8988T (cell line): ENCODE measurements at places on chromosomes 5 and 9.

DNA sequence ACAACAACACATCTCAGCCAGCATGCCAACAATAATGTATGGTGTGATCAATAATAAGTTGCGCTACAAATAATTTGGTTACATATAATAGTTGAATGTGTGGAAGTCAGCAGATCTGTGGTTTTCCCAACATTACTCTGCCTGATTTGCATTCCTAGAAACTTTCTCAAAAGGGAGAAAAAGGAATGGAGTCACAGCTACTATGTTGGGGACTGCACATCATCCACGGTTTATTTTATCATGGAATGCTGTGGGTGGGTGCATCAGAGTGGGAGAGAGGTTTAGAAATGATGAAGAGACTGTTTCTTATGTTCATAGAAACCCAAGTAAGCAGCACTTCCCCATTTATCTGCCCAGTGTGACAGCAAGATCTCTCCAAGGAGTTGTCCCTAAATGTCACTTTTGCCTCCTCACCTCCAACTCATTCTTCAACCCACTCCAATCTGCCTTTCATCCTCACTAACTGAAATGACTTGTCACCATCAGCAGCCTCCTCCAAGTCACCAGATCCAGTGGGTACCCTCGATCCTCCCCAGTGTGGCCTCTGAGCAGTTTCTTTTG lies 2.8 kb upstream of the SPOCK1 start:
- DNase-seq = no peak

GRCh38 chr5:150438873-150439546 lies 10.5 kb downstream of the RPS14 start:
- peak; percentile 55 for DNase-seq

GRCh38 chr9:124345751-124346281 lies 69.4 kb downstream of the PSMB7 start:
- no peak for DNase-seq

DNA sequence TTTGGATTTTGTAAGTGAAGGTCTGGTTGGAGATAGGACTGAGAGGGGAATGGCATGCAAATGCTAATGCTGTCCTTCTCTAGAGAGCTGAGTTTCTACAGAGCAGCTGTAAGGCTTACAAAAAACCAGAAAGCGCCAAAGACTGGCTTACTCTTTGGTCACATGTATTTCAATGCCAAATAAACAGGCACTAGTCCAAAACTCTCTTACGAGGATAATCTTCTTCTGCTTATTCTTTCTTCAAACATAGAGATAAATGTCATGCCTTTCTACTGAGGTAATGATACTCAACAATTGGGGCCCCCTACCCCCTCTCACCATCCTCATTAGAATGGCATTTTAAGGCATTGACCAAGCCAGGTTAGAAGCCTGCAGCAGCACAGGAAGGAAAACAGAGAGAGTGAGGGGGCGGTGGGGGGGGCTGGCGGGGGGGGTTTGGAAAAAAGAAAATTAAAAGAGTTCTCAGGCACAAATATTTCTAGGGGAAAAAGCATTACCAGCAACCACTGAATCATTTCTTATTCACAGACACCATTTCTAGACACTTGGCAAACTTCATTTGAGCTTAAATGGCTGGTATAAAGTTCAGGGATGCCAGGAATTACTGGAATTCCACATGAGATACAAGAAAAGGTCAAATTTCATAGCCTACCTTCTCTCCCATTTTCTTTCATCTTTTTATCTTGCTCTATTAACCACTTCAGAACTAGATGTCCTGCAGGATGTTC lies 34.0 kb downstream of the PUM3 start:
- no peak for DNase-seq

- no peak for DNase-seq
Observed at GRCh38 chr5:149207831-149208230, 63.8 kb upstream of the AFAP1L1 start.

GRCh38 chr9:26171691-26172090 lies 493.4 kb upstream of the TUSC1 start:
- no peak for DNase-seq

DNA sequence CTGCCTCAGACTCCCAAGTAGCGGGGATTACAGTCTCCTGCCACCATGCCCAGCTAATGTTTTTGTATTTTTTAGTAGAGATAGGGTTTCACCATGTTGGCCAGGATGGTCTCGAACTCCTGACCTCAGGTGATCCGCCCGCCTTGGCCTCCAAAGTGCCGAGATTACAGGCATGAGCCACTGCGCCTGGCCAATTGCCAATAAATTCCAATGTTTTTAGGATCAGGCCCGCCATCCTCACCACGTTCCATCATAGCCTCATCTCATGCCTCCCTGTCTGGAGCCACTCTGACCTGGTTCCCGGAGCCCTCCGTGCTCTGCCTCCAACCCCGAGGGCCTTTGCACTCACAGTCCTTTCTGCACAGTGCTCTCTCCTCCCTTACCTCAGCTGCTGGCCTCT lies 71.5 kb upstream of the RAPGEF1 start:
- DNase-seq = no peak

DNA sequence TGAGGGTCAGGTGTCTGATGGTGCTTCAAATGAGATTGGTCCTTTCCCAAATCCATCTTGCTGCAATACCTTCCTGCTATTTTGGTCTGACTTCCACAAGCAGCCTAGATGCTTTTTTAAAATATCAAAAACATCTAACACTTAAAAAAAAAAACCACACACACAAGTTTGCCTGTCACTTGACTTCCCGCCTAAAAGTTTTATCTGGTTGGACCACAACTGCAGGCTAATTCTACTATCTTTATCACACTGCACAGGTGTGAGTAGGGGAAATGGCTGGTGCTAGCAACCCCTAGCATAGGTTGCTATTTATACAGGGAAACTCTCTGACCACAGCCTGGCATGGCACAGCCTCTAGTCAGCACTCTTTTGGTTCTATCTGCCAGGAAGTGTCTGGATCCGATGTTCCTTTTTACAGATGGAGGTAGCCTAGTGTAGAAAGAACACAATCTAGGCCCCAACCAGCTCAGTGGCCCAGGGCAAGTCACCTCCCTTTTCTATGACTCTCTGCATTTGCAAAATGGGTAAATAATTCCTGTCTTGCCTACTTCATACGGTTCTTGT lies at the start of gene HEMGN:
TSS of gene HEMGN (minus strand) at position 92 of the 564 bp plus-strand sequence. CDS start at position 56, 36 bp downstream.
- DNase-seq = no peak

DNA sequence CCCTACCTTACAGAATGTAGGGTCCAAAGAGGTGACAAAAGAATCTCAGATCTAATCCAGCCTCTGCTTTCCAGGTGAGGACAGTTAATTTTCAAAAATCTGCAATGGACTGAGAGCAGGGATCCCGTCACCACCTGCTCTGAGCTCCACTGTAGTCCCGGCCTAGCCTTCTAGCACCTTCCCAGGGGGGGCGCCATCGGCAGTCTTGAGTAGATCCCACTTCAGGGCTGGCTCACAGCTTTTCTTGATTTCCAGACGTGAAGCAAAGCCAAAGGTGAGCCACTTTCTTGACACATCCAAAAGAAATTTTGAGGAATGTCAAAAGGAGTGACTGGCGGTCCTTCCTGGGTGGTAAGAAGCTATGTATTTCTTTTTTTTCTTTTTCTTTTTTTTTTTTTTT lies 114.1 kb downstream of the SYK start:
- DNase-seq = peak; percentile 39

- no peak for DNase-seq
Observed at GRCh38 chr9:17600962-17601593, 22.2 kb downstream of the SH3GL2 start.

GRCh38 chr5:157744051-157745011 lies 819 bp downstream of the LSM11 start:
- peak; percentile 23 for DNase-seq

DNA sequence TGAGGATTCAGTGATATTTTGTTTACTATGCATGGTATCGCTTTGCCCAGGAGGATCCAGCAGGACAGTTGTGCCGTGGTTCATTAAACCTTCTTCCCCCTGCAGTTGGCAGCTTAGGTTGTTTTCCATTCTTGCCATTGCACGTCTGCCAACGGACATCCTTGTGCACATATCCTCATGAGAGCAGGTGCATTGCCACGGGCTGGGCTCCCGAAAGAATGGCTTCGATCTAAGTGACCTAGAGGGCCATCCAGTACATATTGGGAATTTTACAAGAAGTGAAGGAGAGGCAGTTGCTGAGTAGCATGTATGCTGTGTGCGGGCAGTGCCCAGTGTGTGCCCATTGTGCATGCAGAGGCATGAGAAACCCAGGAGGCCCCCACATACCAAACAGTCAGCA lies 22.1 kb downstream of the HRH2 start:
- no peak for DNase-seq

DNA sequence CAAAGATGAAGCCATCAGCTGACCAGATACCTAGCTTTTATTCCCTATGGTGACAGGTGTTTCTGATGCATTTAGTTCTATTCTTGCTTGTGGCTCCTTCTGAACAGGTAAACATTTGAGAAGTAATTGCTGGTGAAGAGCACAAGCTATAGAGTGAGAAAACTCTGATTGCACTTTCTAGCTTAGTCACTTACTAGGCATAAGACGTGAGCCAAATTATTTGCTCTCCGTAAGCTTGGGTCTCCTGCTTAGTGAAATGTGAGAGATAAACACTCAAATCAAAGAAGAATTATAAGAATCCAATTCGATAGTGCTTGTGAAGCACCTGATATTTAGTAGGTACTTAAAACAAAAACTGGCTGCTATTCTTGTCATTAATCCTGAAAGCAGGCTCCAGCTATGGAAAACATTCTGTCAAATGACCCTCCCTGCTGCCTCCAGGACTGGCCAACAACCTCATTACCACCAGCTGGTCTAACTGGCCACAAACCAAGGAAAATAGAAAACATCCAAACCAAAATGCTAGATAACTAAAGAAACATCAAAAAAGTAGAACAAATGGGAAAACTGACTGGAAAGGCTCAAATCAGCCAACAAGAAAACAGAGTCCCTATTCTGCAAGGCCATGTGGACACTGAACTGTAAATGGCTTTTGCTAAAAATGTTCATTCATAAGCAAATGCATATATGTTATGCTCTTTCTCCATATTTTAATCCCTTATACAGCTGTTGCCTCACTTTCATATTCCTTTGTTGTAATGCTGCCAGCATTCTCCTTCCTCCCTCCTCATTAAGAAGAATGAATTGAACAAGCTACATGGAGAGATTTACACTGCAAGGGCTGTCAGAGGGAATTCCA lies 616.1 kb downstream of the DTWD2 start:
- DNase-seq = no peak

- DNase-seq = no peak
Observed at GRCh38 chr5:38245307-38245706, 13.1 kb upstream of the EGFLAM start.

DNA sequence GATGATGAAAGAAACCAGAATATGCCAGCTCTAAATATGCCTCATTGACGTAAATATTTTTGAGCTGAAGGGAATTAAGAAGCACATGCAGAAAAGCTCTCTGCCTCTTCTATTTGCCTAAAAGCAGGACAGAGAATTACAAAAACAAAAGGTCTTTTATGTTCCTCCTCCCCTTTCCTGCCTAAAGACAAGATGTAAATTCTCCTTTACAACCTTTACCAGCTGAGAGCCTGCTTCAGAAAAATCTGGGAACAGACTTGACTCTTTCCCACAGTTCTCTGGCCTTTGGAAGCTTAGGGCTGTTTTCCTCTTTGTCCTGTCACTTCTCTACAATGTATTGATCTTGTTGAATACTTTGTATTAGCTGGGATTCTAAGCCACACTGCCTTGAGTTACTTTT lies 199.7 kb downstream of the TMC1 start:
- DNase-seq = no peak

DNA sequence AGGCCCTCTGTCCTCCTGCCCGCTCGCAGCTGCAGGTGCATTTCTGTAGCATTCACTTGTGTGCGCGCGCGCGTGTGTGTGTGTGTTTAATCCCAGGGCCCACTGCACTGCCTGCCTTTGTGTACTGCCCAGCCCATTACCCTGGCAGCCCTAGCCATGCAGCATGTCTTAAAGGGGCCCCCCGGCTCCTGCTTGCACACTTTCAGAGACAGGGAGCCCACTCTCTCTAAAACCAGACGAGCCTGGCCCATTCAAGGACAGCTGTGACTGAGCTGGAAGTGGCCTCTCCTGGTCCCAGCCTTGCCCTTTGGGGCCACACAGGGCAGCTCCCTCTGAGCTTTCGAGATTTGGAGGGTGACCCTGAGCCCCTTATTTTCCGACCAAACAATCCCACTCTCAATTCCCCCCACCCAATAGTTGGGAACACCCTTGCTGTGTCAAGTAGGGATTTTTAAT lies 98.9 kb downstream of the DAB2IP start:
- no peak for DNase-seq

DNA sequence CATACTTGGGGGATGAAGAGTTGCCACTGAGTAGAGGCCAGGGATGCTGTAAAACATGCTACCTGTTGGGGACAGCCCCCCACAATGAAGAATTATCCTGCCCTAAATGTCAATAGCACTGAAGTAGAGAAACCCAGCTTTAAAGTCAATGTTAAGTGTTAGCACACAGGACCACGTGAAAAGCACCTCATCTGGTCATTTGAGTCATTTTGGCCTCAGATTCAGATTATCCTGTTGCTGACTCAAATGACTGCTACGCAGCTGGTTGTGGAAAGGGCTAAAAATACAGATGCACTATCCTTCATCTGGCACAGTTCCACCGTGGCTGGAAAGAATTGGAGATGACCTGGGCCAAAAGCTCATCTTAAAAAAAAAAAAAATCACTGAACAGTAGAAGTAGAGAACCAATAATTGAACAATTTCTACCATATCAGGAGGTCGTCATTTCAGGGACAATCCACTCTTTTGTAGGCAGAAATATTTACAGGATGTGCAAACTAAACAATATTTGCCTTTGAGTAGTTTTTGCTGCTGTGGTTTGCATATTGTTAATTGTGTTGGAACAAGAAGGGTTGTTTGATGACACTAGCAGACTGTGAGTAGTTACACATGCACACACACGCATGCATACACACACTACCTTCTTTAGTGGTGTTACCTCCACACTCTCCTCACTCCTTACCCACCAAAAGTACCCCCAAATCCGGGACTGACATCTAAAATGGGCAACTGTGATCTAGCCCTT lies 195.3 kb upstream of the KLF9 start:
- DNase-seq = no peak

DNA sequence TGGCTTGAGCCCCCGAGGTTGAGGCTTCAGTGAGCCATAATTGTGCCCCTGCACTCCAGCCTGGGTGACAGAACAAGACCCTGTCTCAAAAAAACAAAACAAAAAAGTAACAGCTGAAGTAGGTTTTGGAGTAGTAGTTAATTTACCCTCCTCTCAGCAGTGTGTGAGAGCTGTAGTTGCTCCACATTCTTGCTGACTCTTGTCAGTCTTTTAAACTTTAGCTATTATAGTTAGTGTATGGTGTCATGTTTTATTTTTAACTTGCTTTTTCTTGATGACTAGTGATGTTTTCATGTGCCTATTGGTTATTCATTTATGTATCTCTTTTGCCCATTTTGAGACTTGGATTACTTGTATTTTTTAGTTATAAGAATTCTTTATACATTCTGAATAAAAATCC lies 52.9 kb upstream of the DHFR start:
- DNase-seq = no peak

- DNase-seq = no peak
Observed at GRCh38 chr5:136174021-136174659, 18.8 kb downstream of the SMIM32 start.
